ENCODE measurements at places on chromosomes 5 and 9.

DNA sequence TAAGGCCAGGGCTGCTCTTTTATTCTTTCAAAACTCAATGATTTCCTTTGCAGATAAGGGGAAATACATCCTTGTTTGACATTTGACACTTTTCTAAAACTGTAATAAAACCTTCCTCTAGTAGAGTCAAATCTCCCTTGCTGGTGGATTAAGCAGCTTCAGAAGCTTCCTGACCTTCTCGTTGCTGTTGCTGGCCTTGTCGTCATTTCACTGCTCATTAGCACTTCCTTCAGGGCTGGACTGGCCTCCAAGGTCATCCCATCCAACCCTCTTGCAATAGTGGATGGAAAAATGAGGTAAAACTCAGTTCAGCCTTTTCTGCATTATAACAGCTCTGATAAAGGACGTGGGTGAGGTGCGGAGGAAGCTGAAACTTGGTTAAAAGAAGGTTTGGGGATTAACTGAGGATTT, 1.1 kb upstream of the ADAMTSL1 start:
- DNase-seq: no peak

- no peak for DNase-seq
These were observed 213.7 kb downstream of the TMEM38B start for GRCh38 chr9:105908069-105908468.

- DNase-seq: no peak
These were observed 9.9 kb upstream of the SPARC start for GRCh38 chr5:151696470-151697061.

DNA sequence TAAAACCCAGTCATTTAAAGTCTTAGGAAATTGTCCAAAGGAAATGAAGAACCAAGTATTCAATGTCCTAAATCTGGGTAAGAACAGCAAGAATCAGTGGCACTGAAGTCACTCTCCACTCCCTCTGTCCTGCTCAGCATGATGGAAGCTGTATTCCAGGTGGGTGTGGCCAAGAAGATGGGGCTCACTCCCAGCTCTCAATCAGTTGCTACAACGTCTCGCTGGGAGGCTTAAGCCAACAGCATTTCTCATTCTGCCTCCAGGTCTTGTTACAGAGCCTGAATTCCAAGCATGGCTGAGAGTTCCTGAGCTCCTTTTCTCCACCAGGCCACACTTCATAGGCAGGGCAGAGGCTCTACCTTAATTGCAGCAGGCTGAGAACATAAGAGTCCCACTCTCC, 41.2 kb upstream of the TRIO start:
- no peak for DNase-seq

DNA sequence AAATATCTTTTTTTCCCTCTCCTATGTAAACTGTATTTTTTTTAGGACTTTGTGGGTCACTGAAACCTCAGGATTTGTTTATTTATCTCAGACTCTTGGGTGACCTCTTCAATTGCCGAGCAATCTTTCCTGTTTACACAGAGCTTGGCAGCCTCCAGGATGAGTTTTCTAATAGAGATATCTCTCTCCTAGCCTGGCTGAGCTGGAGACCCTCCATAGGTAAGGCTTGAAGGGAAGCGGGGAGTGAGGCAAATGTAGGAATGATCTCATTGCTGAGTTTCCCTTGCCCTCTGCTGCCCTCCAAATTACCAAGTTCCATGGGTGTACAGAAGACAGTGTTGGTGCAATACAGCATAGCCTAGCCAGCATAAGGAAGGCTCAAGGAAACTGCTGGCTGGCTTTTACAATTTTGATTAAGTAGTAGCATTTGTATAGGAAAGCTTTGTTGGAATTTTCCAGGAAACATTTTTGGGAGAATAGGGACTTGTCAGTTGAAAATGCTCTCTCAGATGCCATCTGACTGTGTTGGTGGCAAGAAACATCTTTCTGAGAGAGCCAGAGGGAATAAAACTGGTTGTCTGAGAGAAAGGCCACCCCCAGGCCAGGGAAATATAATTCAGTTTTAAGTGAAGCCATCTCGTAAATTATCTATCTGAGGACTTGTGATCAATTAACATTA, 116.0 kb downstream of the NMUR2 start:
- DNase-seq: no peak

GRCh38 chr9:2764353-2764752, 47.0 kb downstream of the KCNV2 start:
- no peak for DNase-seq

- no peak for DNase-seq
These were observed 23.5 kb downstream of the NTNG2 start for GRCh38 chr9:132185073-132186009.

DNA sequence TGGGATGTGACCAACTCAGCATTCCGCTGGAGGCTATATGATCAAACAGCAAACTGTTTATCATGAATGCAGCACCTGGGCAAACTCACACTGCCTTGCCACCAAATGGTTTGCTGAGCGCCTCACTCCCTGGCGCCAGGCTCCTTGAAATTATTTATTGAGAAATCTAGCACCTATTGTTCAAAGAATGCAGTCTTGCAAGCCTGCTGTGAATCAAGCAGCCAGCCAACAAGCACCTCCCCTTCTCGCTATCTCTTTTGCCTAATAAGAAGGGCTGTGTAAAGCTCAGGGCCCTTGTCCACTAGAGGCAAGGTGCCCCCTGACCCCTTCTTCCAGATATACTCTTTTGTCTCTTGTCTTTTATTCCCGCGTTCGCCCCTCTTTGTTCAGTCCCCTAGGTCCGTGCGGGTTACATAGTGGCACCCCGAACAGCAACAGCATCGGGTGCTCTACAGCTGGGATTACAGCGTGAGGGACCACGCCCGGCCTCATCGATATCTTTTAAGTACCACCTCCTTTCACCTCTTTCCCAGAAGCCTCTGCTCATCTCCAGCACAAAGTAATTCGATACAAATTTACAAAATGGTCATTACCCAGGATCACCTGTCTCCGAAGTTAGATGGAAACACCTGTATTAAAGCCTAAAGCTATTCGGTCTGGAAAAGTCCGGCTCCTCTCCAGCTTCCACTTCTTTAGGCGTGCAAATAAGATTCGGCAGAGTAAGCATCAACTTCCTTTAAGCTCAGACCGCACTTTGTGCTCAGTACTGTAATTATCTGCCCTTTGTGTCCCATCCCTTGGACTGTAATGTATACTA, 896 bp downstream of the RIGI start:
- peak; percentile 9 for DNase-seq

DNA sequence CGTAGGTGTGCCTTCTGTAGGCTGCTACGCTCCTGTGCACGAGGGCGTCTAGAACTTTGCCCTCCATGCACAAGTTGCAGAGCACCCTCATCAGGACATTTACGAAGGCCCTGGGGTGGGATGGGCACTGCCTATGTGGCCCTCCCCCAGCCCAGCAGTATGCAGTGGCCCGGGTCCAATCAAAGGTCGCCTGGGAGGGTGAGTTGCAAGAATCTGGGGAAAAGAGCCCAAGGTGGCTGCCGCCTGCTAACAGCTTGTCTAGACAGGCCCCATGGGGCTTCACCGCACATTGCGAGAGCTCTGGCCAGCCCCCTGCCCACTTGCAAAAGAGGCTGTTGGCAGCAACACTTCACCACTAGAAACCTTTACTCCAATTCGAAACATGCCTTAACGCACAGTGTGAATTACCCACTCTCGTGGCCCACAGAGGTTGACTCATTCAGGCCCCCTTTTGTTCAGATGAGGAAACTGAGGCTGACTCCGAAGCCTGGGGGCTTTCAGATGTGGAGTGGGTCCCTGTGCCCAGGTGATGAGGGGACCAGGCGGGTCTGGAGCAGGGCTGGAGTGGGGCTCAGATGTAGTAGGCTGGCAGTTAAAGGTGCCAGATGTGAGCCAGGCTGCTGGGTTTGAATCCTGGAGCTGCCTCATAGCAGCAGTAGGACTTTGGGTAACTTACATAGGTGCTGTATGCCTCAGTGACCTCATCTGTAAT, 31.8 kb upstream of the IL17B start:
- no peak for DNase-seq

GRCh38 chr9:99285965-99286364, 63.9 kb downstream of the SEC61B start:
- no peak for DNase-seq

- no peak for DNase-seq
These were observed 17.9 kb downstream of the ERAP1 start for GRCh38 chr5:96789794-96790330.

DNA sequence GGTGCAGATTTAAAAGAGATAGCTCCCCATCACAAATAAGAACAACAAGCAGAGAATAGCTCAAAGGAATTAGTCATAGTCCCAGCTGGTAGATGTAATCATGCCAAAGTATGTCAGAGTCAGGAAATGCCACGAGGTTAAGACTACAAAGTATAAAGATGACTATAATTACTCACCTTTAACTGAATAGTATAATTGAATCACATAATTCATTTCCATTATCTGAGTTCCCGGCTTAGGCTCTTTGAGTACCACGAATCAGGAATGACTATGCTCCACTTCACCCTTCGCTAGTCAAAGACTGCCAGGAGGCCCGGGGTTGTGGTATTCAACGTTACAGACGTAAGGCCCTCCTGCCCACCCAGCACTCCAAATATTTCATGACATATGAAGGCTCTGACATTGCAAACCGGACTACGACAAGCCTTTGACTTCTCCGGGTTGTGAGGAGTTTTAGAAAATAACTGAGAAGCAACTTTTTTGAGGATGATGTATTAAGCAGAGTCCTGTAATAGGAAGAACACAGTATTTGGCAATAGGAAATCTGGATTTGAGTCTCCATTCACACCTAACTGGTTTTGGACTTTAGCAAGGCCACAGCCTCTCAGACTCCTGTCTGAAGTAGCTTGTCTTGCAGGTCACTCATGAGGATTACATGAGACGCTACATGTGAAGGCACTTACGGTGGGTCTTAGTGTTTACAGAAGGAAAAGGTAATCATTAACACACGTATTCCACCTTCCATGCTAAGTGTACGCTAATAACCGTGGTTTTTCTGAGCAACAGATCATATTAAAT, 64.6 kb downstream of the ENC1 start:
- DNase-seq: peak; percentile 67

- DNase-seq: no peak
These were observed 4.0 kb upstream of the TEX48 start for GRCh38 chr9:114685951-114686350.

- no peak for DNase-seq
These were observed 76.8 kb upstream of the NIPAL4 start for GRCh38 chr5:157382996-157383800.

GRCh38 chr5:34576891-34577666, 79.0 kb upstream of the RAI14 start:
- peak; percentile 24 for DNase-seq

GRCh38 chr5:123787635-123788034, 275.7 kb downstream of the CSNK1G3 start:
- no peak for DNase-seq

DNA sequence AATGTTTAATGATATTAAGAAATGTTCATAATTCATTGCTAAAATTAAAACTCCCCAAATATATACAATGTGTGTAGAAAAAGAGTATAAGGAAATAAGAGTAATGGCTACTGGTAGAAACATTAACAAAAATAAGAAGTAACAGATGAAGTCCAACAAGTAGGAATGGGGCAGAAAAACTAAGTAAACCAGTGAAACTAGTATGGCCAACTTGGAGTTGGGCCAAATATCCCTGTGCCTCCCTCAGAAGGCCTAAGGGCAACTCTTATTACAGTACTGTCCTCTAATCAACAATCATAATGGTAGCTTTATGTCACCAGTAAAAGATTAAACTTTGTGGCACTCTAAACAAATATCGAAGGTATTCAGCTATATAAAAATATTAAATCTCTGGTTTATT, 93.5 kb downstream of the SSBP2 start:
- peak; percentile 16 for DNase-seq

DNA sequence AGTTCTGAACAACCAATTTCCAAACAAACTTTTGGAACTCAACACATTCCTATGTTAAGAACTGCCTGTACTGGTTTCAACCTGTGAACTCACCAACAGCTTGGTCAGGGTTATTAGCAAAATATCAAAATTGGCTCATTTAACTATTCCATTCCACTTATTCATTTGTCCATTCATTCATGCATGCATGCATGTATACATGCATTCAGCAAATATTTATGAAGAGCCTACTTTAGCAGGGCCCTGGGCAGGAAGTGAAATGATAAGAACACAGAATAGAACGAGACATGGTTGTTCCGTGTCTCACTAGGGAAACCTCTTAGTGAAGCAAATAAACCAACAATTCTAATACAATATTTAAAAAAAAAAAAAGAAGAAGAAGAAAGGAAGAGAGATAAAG, 107.4 kb downstream of the GLIS3 start:
- DNase-seq: no peak

- DNase-seq: no peak
These were observed 116.5 kb downstream of the PSD2 start for GRCh38 chr5:139912158-139912557.

DNA sequence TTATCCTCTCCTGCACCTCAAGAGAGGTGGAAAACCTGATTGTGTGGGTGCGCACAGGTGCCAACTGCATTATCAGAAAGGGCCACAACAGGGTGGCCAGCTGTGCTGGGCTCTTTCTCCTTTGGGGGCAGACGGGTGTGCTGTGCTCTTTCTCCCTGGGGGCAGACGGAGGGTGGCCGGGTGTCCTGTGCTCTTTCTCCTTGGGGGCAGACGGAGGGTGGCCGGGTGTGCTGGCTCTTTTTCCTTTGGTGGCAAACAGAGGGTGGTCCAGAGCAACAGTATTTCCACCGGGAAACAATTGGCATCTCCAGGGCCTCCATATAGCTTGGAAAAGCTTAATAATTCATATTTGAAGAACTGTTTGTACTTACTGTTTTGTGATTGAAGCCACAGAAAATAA, 6.8 kb downstream of the LMX1B start:
- no peak for DNase-seq

DNA sequence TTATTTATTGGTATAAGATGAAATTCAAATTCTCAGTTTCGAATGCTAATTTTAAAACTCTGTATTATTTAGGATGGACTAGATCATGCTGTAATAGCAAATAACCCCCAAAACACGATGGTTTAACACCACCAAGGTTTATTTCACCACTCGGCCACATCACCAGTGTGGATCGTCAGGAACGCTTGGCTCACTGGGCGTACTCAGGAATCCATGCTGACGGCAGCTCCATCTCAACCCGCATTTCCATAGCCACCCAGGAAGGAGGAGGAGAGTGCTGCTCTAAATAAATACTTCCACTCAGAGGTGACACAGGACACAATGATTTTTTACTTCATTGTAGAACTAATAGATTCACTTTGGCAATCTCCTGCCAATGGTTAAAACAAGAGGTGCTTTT, 347.4 kb downstream of the SH3GL2 start:
- DNase-seq: no peak

GRCh38 chr9:112870556-112870955, 20.1 kb downstream of the SLC46A2 start:
- DNase-seq: no peak

GRCh38 chr5:106522296-106522695, 1148.4 kb downstream of the EFNA5 start:
- DNase-seq: no peak

GRCh38 chr5:68464424-68464823, 248.9 kb downstream of the PIK3R1 start:
- no peak for DNase-seq

All from LoVo (cell line).